ENCODE measurements at places on chromosomes 12 and 14.

DNA sequence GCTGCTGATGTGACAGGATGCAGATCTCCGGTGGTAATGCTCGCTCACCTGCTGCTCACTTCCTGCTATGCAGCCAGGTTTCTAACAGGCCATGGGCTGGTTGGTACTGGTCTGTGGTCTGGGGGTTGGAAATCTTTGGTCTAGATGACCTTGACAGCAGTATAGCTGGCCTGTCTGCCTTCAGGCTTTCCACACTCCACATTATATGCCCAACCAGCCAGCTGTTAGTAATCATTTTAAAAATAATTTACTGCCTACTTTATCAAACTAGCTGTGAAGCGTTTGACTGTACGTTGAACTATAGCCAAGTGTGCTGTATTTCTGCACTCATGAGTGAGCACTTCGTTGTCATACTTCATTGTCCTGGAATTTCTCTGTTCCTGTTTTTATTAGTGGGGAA, 424.0 kb upstream of the GARIN6 start:
- DNase-seq = no peak

GRCh38 chr12:113988064-113988451, 21.9 kb upstream of the RBM19 start:
- no peak for DNase-seq

GRCh38 chr12:7629465-7629864, 36.2 kb downstream of the APOBEC1 start:
- no peak for DNase-seq

DNA sequence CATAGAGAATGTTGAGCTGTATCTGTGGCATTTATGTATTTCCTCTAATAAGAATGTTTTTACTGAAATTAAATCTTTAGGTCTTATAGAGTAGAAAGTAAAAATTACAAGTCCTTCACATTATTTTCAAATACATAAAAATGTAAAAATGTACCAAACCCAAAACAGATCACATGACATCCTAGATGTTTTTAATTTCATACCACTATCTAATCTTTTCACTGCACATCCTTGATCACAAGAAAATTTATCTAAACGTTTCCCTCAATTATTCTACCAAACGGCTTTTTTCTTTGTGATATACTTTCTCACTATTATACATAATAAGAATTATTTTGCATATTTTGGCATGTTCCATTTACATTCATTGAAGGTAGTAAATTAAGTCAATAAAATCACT, 18.3 kb downstream of the SGPP1 start:
- DNase-seq = no peak

GRCh38 chr14:24246765-24247212, 4.4 kb upstream of the TINF2 start:
- DNase-seq = peak; percentile 31

All from EH (cell line).